ENCODE measurements at places on chromosomes 12 and 14.

DNA sequence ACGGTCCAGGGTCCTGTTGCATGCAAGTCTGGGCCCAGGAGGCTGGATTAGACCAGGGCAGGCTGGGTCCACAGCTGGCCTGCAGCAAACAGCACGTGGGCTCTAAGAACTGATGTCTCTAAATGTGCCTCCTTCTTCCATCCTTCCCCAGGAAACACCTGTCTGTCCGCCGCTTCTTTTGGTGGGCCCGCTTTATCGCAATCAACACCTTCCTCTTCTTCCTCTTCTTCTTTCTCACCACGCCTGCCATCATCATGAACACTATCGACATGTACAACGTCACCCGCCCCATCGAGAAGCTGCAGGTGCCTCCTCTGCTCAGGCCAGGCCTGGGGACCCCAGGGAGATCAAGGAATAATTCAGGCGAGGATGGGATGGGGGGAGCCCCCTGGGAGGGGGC is 28.3 kb downstream of the NGB start:
- no peak for DNase-seq

DNA sequence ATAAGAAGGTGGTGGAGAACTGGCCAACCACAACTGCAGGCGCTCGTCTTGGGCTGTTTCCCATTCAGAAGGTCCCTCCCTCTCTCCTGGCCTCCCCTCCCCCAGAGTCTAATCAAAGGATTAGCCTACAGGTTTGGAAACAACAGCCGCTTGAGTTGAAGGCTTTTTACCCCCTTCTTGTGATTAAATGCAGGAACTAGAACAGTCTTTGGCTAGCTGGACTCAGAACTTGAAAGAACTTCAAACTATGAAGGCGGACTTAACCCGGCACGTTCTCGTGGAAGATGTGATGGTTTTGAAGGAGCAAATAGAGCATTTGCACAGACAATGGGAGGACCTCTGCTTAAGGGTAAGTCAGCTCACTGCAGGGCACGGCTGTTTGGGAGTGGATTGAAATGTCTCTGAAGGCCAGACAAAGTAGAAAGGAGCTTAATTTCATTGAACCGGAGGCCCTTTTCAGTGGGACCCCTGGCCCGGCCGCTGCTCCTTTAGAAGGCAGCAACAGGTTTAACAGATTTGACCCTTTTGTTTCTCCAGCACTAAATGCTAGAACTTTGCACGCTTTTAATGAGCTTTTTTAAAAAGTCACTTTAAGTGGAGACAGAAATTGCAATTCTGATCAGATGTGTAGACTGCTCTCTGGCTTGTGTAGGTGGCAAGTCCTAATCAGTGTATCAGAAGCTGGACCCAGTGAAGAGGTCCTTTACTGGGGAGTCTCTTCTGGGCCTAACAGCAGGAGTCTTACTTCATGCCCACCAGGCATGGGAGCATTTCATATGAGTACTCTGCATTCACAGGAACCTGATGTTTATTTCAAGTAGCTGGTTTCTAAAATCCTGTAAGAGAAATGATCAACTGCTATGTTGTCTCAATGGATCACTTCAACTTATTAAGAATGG is 107.7 kb downstream of the ESR2 start:
- DNase-seq = no peak

DNA sequence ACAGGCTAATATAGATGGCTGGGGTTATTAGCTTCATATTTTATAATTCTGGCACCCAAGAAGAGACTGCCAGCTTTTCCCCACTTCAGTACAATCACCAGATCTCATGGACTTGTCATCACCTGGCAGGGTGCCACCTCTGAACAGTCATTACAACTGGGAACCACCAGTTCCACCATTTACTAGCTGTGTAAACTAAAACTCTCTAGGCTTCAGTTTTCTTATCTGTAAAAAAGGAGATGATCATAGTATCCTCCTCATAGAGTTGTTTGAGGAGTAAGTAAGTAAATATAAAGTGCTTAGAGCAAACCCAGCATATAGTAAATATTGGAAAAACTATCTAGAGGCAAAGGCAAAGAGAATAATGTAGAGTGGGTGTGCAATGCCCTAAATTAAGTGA is 19.3 kb downstream of the CPNE8 start:
- no peak for DNase-seq

- no peak for DNase-seq
These were observed 63.4 kb upstream of the DIO3 start for GRCh38 chr14:101497684-101498525.

DNA sequence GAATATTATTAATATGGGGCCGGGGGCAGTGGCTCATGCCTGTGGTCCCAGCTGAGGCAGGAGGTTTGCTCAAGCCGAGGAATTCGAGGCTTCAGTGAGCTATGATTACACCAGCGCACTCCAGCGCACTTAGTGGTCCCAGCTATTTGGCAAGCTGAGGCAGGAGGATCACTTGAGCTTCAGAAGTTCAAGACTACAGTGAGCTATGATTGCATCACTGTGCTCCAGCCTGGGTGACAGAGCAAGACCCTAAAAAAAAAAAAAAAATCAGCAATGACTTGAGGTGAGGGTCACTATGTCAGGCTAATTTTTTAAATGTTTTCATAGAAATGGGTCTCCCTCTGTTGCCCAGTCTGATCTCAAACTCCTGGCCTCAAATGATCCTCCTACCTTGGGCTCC is 243.4 kb downstream of the RBM19 start:
- DNase-seq = no peak
